ENCODE measurements at places on chromosomes 1 and 21. TPM values are rescaled to one million over a fixed set of nuclear protein-coding genes. Genes with fewer than 3 reads are reported as not detected.

CYP4B1 gene
- total RNA-seq, result not detected

- peak; percentile 54 for DNase-seq
Measured at GRCh38 chr1:234564035-234565029, 45.6 kb downstream of the IRF2BP2 start.

FUBP1 gene
- 124 TPM for total RNA-seq

DNA sequence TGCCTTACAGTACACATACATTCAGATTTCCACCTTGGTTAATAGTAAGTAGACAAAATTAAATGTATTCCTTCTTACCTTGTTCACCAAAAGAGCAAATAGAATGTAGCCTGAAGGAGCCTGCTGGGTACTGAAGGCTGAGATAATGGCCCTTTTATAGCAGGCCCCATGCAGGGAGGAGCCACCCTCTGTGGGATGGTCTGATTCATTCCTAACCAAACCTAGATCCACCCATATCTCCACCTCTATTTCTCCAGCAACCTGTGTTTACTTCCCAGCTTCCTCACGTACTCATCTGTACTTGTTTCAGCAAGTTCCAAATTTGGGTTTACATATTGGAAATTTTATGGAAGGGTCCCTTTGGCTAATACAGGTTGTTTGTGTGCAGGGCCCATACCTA is at the start of gene FLG:
Gene FLG (minus strand): TSS at position 129 of the 400 bp plus-strand sequence. CDS start 9,783 bp downstream, outside the sequence.
- no peak for DNase-seq
